Stimulated activated CD4-positive, alpha-beta T cell treated with anti-CD3 and anti-CD28 coated beads, Interleukin-12 subunit alpha, Interleukin-12 subunit beta, amount 100 ng/mL, for 48 hours (primary cell): ENCODE measurements at places on chromosomes 1 and 21.
A peak's percentile ranks its signal among the peaks of the same experiment; 100 is the strongest.

DNA sequence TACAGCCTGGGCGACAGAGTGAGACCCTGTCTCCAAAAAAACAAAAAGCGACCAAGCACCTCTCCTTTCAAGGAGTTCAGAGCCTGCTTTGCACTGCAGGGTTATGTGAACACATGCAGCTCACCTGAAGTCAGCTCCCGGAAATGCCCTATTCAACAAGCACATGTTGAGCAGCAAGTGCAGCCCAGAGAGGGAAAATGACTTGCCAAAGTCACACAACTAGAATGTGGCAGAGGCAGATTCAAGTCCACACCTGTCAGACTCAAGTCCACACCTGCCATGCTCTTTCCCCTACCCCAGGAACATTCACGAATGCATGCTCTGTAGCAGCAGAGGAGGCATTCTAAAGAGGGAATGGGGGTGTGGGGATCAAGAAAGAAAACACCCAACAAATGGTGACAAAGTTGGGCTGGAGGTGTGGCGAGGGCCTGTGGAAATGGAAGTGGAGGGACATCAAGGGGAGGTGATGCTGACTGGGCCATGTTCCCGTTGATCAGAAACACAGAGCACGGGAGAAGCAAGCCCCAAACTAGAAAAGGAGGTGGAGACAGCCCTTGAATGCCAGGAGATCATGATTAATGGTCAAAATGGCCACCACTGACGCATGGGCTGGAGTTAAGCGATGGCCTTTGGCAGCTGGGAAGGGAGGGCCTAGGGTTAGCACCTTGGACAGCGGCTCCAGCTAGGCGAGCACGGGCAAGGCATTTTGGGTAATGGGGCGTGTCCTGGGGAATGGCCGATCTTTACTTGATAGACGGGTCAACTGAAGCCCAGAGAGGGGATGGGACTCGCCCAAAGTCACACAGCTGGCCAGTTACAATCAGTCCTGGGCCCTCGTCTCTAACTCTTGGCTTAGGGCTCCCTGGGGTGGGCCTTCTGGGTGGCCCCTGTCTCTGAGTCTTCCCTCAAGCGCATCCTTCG lies 21.5 kb downstream of the RAP1GAP start:
- DNase-seq: peak; percentile 26

- peak; percentile 75 for DNase-seq
These were observed 12.2 kb downstream of the CITED4 start for GRCh38 chr1:40849801-40850592.

DNA sequence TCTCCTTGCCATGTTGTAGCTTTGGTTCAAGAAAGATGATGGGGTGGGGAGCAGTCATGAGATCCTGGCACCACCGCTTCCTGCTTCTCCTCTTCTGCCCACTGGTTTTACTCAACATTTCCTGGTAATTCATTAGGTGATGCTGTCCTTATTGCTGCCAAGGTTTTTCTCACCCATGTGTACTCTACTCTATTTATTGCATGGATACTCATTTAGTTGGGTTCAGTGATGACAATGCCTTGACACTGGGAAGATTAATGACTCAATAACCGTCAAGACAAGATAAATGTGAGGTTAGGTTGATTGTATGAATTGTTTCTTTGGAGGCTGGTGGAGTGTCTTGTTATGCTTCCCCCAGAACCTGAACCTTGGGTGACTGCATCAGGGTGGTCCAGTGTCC lies 484.2 kb downstream of the SIPA1L2 start:
- no peak for DNase-seq

DNA sequence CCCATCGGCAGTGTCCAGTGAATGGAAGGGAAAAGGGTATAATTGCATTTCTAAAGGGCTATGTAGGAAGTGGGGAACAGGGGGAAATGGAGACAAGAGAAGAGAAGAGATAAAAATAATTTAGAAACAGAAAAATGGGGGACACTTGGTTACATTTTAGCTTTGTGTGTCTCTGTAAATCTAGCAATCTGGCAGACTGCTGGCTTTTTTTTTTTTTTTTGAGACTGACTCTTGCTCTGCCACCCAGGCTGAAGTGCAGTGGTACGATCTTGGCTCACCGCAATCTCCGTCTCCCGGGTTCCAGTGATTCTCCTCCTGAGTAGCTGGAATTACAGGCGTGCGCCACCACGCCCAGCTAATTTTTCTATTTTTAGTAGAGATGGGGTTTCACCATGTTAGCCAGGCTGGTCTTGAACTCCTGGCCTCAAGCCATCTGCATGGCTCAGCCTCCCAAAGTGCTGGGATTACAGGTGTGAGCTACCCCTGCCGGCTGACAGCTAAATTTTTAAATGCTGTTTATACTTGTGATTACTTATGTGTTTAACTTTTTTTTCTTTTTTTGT lies 53.4 kb downstream of the AGPAT3 start:
- DNase-seq: no peak

DNA sequence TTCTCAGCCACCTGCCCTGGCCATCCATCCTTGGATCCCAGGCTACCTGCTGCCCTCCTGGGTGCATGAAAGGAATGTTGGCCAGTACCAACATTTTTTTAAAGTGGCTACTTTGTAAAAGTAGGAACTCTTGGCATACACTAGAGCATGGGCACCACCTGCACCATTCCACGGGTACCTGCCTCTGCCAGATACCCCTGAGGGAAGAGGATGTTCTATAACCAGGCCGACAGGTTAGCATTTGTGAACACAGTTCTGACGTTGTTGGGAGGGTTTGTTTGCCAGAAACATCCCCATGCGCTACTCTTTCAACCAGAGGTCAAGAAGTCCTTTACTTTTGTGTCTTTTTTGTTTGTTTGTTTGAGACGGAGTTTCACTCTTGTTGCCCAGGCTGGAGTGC lies 43.0 kb downstream of the EVA1C start:
- DNase-seq: no peak

GRCh38 chr1:98211271-98211845 lies 290.5 kb upstream of the DPYD start:
- no peak for DNase-seq

DNA sequence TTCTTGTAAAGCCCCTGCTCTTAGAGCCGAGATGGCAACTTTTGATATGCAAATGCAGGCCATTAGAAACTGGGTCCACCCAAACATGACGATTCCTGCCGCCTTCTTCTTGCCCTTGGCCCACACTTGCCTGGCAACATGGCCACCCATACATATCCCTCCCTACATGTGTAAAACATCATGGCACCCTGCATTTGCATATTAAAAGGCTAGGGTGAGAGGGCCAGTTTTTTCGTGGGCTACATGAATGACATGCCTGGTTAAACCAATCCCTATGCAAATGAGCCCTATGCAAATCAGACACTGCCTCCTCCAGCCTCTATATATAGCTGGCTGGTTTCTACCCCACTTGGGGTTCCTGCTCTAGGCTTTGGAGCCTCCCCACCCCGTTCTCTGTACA lies 18.8 kb downstream of the PLA2G2A start:
- no peak for DNase-seq

DNA sequence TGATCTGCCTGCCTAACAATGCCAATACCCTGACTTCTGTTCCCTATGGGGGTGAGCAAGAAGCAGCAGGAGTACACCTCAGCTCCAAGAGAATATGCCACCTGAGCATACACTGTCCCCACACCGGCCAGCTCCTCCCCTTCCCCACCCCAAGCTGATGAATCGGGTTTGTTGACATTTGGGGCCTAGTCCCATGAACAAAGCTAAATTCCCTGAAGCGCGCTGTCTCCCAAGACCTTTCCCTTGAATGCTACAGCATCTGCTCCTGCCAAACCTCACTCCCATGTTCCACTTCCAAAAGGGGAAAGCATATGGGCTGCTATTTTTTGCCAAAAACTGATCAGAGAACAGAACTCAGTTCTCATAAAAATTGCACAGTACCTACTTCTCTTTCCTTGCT lies 220.4 kb upstream of the CAMK1G start:
- no peak for DNase-seq

DNA sequence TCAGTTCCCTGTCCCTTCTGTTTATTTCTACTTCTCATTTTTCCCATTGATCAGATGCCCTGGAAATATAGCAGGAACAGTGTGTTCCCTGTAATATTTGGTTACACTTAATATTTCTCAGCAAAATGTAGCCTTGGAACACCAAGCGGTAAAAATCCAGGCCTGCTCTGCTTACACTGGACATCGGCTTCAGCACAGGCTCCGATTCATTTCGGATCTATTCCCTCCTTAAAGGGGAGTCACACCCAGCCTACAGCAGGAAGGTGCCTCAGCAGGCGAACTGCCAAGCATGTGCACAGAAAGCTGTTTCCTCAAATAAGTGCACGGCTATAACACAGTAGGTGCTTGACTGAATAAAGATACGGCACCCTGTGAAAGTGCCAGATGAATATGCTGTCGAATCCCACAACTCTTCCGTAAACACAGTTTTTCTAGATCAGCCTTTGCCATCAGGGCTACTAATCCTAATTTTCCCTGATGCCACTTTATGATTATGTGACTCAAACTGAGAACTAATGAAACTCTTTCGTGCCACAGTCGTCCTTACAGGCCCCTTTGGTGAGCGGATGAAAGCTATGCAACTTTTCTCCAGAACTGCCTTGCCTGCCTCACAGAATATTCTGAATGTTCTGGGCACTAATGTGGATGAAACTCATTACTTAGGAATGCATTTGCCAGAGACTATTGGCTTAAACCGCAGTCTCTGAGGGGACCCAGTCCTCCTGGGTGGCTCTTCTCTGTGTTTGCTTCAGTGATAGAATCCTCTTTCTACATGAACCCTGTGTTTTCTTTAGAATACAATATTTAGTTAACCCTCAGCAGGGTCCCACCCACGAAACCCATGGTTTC lies 275.5 kb upstream of the RUNX1 start:
- no peak for DNase-seq
